Glutamatergic neuron (in vitro differentiated cells): ENCODE measurements at places on chromosomes 1 and 21.

- DNase-seq: no peak
Measured at GRCh38 chr1:113194846-113195830, 122.1 kb downstream of the LRIG2 start.

DNA sequence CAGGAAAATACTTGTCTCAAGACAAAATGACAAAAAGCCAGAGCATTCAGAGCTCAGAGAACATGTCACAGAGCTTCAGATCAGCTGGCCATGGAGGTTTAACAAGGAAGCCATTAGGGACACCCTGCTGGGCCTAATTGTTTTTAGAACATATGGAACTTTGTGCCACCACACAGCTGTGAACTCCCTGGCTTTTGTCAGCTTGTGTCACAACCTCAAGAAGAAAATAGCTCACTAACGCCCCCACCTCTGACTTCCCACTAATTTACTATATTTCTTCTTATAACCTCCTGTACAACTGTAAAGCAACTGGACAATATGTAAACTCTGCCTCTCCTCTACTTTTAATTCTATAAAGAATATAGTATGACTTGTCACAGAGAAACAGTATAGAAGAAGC is 21.0 kb upstream of the TDRD10 start:
- peak; percentile 38 for DNase-seq

DNA sequence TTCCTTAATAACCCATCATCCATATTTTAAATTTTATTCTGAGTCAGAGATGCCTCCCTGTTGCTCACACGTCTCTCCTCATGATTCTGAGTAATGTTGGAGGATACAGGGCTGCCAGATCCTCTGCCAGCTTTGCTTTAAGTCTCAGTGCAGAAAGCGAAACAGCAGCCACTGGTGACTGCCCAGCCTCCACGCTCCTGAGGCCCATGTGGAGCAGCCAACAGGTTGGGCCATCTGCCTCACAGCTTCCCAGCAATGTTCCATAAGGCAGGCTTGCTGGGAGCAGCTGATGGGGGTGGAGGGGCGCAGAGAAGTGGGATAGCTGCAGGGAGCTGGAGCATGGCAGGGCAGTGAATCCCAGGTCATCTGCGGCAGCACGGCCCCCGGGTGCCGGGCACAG is 104.2 kb downstream of the IGSF21 start:
- DNase-seq: peak; percentile 85

- no peak for DNase-seq
Measured at GRCh38 chr21:18369115-18369514, 34.5 kb downstream of the TMPRSS15 start.

DNA sequence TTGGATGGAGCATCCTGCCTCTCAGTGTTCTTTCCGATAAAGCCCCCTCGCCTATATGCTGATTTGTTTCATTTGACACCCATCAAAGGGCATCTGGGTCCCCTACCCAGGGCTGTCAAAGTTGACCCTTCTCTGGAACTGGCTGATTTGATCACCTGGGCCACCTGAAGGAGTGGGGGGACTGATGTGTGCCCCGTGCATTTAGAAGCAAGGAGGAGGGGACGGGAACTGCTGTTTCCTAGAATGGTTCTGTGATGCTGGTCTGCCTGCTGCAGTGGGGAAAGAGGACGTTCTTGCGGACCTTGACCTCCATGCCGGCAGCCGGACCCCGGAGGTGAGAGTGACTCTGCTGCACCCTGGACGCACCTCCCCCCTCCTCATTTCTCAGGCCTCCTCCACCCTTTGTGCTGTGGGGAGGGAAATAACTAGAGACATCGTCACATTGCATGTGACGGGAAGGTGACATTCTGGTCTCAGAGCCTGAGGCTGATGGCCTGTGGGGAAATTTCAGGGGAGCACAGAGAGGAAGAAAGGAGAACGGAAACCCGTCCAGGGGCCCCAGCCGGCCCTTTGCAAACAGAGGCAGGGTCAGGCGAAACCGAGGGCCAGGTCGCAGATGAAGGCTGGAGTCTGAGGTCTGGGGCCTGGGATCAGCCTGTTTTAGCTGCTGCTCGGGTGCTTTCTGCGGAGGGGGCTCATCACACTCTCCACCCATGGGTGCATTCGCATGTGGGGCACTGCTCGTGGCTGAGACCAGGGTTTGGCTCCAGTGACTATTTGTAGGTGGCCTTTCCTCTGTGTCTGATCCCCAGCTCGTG is 25.7 kb downstream of the CRYAA start:
- DNase-seq: no peak

DNA sequence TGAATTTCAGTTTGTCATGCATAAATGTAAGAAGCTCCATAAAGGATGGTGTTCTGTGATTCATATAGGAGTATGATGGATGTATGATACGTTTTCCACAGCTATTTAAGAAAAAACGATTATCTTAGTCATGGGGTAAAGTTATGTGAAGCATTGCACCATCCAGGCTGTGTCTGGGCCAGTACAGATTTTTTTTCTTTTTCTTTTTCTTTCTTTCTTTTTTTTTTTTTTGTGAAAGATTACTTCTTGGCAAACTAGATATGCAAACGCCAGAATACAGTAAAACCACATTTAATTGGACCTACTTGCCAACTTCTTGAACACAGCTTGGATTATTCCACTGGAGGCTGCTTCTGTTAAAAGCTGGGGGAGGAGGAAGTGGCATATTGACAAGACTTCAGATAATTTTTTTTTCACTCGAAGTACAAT is 14.9 kb downstream of the ZBTB18 start:
- DNase-seq: no peak

GRCh38 chr1:43547538-43548072 is 16.9 kb downstream of the PTPRF start:
- no peak for DNase-seq

GRCh38 chr1:153977250-153978240 is at the start of gene JTB:
JTB (minus strand) TSS chr1:153977674; CDS start chr1:153977252, 422 bp downstream.
- peak; percentile 89 for DNase-seq

DNA sequence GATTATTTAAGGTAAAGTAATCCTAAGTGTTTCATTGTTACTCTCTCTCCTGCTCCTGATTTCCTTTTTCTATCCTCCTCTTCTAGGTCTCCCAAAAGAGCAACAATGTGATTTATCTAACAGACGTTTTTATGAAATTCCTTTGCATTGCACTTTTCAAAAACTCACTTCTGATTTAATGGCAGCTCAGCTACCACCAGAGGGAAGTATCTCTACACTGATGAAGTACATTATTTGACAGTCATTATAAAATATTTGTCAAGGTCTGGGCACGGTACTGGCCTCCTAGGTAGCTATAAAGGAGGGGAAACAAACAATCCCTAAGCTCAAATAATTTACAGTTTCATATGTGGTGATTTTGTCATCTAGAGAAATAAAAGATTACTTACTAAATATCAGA is 15.6 kb downstream of the TMPRSS15 start:
- no peak for DNase-seq

GRCh38 chr1:36174713-36175112 is 18.8 kb downstream of the MAP7D1 start:
- DNase-seq: no peak

GRCh38 chr1:9101510-9102146 is 27.3 kb downstream of the GPR157 start:
- peak; percentile 58 for DNase-seq

DNA sequence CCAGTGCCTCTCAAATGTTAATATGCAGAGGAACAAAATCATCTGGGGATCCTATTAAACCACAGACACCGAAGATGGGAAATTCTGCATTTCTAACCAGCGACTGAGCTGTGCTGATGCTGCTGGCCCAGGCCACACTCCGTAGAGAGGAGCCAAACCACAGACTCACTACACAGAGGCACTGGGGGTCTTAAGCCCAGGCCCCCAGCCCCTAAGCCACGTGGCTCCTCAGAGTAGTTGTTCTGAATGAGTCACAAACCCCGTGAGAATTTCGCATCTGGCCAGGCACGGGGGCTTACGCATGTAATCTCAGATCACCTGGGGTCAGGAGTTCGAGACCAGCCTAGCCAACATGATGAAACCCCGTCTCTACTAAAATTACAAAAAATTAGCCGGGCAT is 2.8 kb upstream of the CELA2A start:
- DNase-seq: no peak

DNA sequence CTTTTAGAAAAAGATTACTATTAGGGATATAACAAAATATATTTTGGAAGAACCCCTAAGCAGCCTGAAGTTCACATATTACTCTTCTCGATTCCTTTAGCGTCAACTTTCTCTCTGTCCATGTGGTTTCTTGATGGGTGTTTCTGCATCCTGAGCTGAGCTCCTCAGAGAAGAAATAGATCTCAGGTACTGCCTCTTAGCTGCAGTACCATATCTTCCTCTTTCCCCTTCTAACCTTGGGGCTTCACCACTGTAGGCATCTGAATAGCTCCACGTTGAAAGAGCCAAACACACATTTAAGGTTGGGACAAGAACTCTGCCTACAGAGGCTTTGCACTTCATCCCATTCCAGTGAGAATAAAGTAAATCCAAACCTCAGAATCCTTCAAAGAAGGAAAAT is 59.2 kb downstream of the SAMSN1 start:
- no peak for DNase-seq

DNA sequence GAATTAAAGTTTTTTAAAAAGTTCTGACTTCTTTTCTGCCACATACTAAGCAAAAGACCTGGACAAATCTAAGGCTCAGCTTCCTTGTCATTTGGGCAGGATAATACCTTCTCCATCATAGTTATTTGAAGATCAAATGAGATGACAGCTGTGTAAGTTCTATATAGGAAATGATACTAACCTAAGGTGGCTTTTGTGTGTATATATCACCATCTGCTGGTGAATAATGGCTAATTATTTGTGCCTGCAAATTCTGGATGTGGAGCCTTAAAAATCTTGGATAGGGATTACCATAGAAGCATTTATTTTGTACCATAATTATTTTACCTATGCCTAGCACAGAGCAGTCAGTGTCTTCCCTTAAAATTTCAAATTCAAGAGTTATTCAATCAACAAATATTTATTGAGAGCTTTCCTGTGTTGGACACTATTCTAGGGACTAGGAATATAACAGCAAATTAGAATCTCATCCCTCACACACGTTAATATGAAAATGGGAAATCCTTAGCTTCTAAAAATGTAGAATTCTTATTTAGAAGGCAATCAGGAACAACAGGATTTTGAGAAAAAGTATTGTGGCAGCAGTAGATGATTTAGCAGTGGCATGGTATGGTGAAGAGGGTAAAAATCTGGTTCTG is 89.8 kb downstream of the TMEM200B start:
- no peak for DNase-seq

GRCh38 chr1:114756949-114757454 is 782 bp downstream of the CSDE1 start:
- peak; percentile 56 for DNase-seq

GRCh38 chr1:172453607-172454006 is 9.7 kb upstream of the PIGC start:
- no peak for DNase-seq
